Osteoblast (primary cell): ENCODE measurements at places on chromosomes 13 and 19. TPM values are rescaled to one million over a fixed set of nuclear protein-coding genes. Genes with fewer than 3 reads are reported as not detected.

PKN1 gene
- 138 and 167 TPM in 2 replicates for total RNA-seq

FCAR gene
- total RNA-seq = not detected in 2 replicates

ZNF446 gene
- 14.1 and 18.1 TPM in 2 replicates for total RNA-seq

PLPPR3 gene
- total RNA-seq = 0.36 TPM in 1 of 2 replicates, not detected in the other

PALM gene
- 9.7 and 10.5 TPM in 2 replicates for total RNA-seq

DNA sequence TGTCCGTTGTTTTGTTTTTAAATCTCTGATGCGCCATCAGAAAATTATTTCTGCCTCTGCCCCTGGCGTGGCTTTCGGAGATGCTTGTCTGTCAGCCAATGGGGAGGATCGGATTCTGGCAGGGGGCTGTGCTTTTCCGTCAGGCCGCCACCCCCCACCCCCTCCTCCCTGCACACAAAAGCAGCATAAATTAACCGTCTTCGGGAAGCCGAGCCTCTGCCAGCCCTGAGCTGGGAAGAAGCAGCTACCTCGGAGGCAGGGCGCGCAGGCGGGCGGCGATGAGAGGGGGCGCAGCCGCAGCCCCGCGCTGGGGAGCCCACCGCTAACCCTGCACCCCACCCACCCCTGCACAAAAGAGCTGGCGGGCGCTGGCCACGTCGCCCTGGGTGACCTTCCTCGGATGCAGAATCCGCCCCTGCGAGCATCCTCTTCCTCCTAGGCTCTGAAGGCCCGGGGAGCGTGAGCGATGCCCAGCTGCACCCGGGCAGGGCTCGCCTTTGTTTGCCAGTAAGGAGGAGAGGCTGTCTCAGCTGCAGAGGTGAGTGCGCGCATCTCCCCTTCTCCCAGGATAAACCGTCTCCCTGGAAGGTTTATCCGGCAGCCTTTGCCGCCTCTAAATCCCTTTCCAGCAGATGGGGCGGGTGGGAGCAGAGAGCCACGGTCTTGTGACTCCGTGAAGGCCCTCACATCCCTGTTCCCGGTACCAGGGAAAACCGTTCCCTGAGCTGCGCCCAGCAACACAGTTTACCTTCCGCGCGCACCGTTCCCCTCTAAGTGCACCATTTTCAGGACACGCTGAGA is at the start of gene ATCAY:
ATCAY (plus strand) TSS at position 215 of the 801 bp plus-strand sequence. CDS start 5,083 bp downstream, outside the sequence.
- peak; percentile 73 for DNase-seq
